Amniotic epithelial cell (primary cell): ENCODE measurements at places on chromosomes 5 and 9.

DNA sequence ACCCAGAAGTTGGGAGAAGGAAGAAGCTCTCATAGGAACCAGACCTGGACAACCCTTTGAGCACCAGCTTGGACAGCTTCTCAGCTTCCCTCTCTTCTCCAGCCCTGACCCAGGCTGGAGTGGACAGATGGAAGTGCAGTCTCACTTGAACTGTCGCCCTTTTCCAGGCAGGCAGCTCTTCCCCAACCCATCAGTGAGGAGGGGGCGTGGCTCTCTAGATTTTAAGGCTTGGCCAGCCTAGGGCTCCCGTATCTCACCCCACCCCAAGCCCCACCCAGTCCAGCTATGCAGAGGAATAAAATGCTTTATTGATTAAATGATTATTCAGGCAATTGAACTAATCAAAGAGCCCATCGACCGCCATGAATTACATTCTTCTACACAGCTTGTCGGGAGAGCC is 2.2 kb downstream of the PAX5 start:
- DNase-seq: no peak

DNA sequence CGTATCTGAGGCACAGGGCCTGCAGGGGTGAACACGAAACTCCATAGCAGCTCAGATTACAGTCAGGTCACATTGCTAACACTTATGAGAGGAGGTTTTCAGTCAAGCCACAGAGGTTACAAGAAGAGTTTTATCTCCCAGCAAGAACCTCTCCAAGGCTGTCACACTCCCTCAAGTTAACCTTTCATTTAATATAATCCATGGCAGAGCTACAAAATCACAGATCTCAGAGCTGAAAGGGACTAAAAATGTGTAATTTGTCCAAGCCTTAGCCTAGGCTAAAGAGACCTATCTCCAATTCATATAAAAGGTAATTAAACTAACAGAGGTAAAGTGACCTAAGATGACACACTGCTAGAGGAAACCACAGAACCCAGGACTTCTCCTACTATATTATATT is 57.2 kb downstream of the MLANA start:
- peak; percentile 15 for DNase-seq

- DNase-seq: no peak
Observed at GRCh38 chr9:133059623-133060022, 2.2 kb upstream of the CEL start.

DNA sequence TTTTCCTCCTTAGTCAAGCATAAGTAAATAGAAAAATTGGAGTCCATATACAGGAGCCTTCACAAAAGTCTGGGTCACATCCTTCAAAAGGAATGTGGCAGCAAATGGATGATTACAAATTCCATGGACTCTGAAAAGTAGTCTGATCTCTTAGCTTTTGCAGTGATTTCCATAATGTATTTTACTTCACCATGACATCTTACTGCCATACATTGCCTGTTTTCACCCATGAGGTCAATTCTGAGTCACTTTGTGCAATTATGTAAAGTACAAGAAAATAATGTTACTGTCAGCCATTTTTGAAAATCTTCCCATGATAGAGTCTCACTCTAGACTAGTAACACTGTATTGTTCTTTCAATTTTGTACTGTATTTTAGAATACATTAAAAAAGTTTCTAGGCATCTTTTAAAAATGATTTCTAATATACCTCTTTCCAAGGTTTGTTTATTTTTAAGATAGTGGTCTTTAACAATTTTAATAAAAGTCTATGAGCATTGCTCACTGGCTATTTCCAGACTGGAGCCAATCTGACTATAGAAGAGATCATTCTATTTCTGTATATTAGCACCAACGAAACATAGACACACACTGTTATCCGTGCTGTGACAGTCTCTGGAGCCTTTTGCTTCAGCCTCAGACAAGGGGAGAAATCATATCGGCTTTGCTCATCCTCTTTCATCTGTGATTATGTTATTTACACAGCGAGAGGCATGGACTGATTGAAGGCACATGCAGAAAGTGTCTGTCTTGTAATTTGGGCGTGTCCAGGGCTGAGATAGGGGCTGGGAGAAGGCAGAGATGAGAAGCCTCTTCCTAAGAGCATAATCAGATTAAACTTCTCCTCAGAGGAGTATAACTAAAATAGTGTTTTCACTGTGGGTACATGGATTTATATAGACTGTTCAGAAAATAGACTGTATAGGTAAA is 22.9 kb upstream of the ACTBL2 start:
- no peak for DNase-seq

- DNase-seq: peak; percentile 71
Observed at GRCh38 chr5:126195410-126196100, 227.7 kb upstream of the GRAMD2B start.

- no peak for DNase-seq
Observed at GRCh38 chr5:170388818-170389549, at the start of gene KCNMB1. KCNMB1 (minus strand) TSS chr5:170389367; CDS start chr5:170385447, 3,920 bp downstream.

- DNase-seq: no peak
Observed at GRCh38 chr9:124137944-124138335, 119.8 kb upstream of the NEK6 start.

DNA sequence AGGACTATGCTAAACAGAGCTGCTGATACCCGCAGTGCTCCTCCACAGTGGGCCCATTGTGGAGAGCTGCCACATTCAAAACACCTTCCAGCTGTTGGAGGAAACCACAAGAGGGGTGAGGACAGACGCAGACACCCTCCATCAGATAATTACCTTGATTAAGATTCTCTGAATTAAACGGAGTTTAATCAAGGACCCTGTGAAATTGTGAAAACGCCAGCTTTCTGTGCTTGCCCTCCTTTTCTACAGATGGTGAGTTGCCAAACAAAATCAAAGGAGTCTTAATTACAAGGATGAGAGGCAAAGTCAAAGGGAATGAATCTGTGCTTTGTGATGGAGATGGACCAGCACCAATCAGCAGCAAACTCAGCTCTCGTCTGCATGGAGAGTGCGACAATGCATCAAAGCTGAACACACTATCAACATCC is 596.1 kb downstream of the ELAVL2 start:
- DNase-seq: no peak

GRCh38 chr9:21856301-21857094 is 54.1 kb downstream of the MTAP start:
- DNase-seq: peak; percentile 72

DNA sequence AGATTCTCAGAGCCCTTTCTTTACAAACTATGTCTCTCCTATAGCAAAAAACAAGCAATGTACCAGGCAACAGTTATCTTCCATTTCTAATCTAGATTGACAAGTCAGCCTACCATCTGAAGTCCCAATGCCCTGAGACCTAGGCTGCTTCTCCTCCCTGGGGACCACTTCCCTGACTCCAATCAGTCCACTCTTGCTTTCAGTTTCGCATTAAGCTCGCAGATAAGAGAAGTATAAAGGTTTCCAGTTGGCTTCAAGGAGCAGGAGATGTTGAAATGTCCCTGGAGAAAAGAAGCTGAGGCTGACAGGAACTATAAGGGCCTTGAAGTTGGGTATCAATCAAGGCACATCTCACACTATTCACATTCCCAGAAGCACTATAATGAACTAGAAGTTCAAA is 32.3 kb downstream of the ERP44 start:
- DNase-seq: peak; percentile 49
